Activated CD4-positive, alpha-beta memory T cell treated with anti-CD3 and anti-CD28 coated beads, Interleukin-2, amount 10 ng/mL, durations not matched to agents 7 days and 5 days (primary cell): ENCODE measurements at places on chromosomes 3 and 15. TPM values are rescaled to one million over a fixed set of nuclear protein-coding genes. Genes with fewer than 3 reads are reported as not detected.
A peak's percentile ranks its signal among the peaks of the same experiment; 100 is the strongest.

The NLGN1 gene
- not detected for total RNA-seq

The STRA6 gene
- not detected for total RNA-seq

The TBC1D21 gene
- total RNA-seq: not detected

DNA sequence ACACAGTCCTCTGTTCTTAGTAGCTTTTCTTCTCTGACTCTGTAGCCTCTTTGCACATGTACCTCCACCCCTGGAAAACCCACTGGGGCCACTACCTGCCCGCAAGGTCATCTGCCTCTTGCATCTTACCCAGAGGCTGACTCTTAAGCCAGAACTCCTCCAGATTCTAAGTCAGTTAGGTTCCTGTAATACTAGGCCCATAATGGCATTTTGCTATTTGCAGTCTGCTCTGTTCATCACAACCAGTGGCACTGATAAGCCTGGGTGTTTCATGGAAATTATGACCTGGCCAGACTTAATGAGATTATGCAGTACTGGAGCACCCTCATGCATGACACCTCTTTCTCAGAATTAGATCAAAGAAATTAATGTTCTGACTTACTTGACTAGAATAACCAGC lies 31.7 kb upstream of the ATG7 start:
- no peak for DNase-seq

DNA sequence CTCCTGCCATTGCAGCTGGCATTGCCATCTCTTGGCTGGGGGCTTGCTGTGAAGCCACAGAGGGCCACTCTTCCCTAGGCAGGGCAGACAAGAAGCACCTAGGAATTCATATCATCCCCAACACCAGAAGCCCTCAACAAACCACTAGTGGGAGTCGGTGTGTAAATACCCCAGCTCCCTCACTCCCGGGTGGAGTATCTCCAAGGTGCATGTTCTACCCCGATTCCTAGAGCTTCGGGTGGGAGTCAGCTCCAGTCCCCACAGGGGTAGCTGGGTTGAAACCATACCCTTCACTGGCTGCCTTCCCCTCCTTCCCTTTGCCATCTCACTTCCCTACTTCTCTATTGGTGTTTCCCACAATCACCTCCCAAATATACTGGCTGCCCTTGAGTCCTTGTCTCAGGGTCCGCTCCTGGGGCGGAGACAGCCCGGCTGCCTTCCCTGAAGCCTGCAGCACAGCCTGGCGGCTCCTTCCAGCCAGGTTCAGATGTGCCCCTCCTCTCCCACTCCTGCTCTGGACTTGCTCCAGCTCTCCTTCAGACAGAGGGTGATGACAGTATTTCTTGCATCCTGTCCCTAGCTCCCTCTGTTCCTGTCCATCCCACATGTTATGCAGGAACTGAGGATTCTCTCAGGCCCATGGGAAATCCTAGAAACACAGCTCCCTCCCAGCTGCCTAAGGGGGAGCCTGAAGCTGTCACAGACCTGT lies 33.3 kb downstream of the FAM3D start:
- DNase-seq: no peak

DNA sequence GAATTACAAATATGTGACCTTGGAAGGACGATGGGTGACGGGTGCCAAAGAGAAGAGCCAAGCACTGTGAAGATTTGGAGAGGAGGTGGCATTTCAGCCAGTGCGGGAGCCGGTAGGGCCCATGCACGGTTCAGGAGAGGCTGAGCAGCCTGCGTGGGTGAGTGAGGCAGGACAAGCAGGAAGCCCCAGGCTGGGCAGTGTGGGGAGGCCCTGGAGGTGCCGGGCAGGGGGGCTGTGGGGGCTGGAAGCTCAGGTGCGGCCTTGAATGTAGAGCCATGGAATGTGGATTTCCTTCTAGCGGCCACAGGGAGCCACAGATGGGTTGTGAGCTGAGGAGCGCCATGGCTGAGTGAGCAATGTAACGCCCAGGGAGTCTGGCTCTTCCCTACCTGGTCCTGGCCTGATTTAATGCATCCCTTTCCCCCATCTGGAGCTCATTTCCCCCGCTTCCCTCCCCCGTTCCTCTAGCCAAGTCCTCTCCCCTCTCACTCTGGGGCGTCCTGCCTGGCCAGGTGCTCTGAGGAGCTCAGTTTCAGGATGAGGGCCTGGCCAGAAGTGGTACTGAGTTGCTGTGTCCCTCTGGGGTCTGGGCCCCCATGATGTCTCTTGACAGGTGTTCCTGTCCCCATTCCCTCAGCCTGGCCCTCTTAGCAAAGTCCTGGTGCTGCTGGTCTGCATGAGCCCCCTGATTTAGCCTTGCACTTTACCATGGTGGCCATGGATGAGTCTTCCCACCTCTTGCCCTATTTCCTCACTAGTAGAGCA lies 41.8 kb upstream of the IQSEC1 start:
- DNase-seq: no peak

DNA sequence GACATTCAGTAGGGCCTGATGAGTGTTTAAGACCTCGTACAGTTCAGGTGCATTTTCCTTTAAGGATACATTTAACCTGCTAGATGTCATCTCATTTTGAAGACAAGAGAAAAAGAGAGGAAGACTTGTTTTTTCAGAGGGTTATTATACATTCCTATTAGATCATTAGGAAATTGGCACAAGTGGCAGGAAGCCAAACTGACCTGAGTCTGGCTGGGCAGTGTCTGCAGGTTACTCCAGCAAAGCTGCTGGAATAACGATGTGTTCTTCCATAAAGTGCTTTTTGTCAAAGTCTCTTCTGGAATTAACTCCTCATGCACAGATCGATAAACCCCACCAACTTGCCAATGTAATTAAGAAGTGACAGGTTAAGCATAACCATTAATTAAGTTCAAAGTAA lies 396.4 kb upstream of the TPRG1 start:
- no peak for DNase-seq

DNA sequence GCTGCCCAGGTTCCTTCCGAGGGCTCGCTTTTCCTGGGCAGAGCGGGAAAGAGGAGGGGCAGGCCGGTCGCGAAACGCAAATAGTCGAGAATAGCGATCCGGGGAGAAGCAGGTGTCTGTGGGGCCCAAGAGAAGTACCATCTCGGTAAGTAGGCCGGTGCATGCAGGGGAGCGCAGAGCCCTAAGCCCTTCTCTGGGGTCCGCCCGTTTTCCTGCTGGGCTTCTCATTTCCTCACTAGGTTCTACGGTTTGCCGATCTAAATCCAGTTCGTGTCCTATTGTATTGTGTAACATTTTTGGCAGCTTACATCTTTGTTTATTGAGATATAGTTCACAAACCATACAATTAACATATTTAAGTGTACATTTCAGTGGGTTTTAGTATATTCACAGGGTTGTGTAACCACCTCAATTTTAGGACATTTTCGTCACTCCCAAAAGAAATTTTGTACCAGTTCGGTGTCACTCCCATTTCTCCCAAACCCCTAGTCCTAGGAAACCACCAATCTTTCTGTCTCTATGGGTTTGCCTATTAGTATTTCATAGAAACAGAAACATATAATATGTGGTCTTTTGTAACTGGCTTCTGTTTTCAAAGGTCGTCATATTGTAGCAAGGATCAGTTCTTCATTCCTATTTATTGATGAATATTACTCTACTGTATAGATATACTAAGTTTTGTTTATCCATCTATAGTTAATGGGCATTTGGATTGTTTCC lies 6.8 kb upstream of the TRIM69 start:
- peak; percentile 52 for DNase-seq

DNA sequence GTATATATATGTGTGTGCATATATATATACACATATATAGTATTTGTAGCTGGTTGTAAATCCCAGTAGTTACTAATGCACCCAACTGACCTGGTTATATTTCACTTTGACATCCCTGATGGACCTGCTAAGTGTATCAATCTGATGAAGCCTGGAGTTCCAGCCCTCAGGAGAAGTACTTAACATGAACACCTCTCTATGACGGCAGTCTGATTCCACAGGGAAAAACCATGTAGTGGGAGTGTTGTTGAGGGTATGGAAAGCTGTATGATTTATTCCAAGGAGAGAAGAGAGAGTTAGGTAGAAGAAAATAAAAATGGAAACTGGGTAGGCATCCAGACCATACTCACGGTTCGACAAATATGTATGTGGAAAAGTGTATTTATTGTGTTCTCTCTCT lies 531.2 kb upstream of the SEMA6D start:
- DNase-seq: no peak

DNA sequence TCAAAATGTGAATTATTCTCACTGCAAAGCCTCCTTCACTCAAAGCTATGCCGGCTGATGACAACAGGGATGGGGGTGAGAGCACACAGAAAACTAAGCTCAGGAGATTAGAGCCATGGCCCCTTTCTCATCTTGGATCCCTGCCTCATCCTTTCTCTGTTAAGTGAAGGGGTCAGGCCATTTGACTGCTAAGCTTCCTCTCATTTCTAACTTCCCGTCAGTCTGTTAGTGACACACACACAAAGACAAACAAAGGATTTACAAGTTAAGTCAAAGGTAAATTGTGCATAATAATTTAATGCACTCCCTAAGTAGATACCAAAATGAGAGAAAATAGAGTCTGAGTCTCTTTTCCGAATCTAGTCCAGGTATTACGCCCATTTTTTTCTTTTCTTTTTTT lies 1.2 kb downstream of the SS18L2 start:
- DNase-seq: no peak

DNA sequence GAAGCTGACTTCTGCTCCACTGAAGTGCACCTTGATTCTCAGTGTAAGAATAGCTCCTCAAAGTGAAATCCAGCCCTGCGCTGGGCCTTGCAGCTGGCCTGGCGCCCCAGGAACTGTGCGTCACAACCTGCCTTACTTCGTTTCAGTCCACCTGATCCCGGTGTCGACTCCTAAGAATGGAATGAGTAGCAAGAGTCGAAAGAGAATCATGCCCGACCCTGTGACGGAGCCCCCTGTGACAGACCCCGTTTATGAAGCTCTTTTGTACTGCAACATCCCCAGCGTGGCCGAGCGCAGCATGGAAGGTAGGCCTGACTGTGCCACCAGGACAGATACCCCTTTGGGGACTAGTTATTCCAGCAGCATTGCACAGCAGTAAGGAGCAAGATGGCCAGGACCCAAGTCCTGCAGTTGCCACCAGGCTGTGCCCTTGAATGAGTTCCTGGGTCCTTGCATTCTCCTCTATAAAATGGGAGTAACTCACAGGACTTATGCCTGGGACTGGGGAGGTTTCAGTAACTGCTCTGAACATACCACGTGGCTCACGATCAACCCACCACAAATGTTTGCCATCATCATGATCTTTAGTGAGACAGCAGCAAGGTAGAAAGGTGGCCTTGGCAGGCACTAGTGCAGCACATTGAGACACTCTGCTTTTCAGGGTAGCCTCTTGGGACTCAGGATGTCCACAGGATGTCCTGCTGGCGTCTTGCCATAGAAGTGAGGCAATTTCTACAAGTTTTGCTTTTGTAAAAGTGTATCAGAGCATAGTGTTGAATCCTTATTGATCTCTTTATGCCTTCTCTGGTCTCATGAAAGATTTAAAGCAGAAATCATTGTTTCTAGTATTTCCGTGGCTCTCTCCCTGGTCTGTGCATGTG lies 46.8 kb downstream of the PXYLP1 start:
- DNase-seq: no peak
